ENCODE measurements at places on chromosomes 5 and 9. TPM values are rescaled to one million over a fixed set of nuclear protein-coding genes. Genes with fewer than 3 reads are reported as not detected.

DNA sequence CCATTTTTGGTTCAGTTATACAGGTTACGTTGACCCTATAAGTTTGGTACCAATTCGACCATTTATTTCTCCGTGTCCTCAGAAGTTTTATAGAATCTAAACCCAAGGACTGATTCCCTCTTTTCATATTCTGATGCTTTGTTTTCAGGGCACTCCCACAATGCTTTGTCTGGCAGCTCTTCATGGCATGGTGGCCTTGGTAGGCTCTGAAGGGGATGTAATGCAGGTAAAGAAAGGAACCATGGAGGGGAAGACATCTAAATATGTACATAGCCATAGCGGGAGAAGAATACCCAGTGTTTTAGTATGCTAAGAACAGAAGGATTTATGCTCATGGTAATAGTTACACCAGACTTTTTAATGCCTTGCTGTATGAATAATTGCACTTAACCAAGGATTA, 82.7 kb downstream of the HACD4 start:
- no peak for DNase-seq

GRCh38 chr5:87729781-87730180, 317.1 kb upstream of the CCNH start:
- DNase-seq = no peak

- DNase-seq = no peak
These were observed 90.2 kb downstream of the C5orf15 start for GRCh38 chr5:133878236-133878555.

Gene JAK2
- 11.2 TPM for total RNA-seq

Gene TMEM174
- total RNA-seq = not detected

Gene DMRT3
- not detected for total RNA-seq

Gene ARL10
- total RNA-seq = 0.15 TPM

Gene ADGRD2
- total RNA-seq = not detected

Gene TXNDC8
- not detected for total RNA-seq

Gene TAF11L2
- not detected for total RNA-seq

Gene MFAP3
- total RNA-seq = 17.7 TPM

Gene TNC
- total RNA-seq = 71.0 TPM

Gene ADRB2
- 42.1 TPM for total RNA-seq

All from PC-3 (cell line).